ENCODE measurements at places on chromosomes 11 and 22.

- DNase-seq = no peak
Measured at GRCh38 chr11:117550466-117550865, 222.8 kb downstream of the CEP164 start.

DNA sequence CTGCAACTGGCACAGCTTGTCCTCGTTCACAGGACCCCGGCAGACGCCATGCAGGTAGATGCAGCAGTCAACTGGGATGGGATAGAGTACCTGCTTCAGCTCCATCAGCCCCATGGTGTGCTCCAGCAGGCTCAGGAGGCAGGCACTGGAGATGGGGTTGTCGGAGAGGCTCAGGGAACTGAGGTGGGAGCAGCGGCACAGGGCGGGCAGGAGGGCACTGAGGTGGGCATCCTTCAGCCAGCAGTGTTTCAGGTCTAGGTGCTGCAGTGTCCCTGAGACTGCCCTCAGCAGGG is 8.7 kb upstream of the TOP3B start:
- no peak for DNase-seq

- DNase-seq = peak; percentile 67
Measured at GRCh38 chr11:114036147-114036811, 23.2 kb upstream of the ZBTB16 start.

GRCh38 chr11:2827256-2827655 is 58.3 kb downstream of the CDKN1C start:
- DNase-seq = no peak

- no peak for DNase-seq
Measured at GRCh38 chr11:45100339-45100738, 46.1 kb upstream of the PRDM11 start.

- no peak for DNase-seq
Measured at GRCh38 chr11:126185259-126186024, 26.0 kb downstream of the RPUSD4 start.

- no peak for DNase-seq
Measured at GRCh38 chr22:19287076-19287707, 4.3 kb downstream of the CLTCL1 start.

GRCh38 chr11:101439488-101439887 is 144.3 kb downstream of the TRPC6 start:
- DNase-seq = no peak

DNA sequence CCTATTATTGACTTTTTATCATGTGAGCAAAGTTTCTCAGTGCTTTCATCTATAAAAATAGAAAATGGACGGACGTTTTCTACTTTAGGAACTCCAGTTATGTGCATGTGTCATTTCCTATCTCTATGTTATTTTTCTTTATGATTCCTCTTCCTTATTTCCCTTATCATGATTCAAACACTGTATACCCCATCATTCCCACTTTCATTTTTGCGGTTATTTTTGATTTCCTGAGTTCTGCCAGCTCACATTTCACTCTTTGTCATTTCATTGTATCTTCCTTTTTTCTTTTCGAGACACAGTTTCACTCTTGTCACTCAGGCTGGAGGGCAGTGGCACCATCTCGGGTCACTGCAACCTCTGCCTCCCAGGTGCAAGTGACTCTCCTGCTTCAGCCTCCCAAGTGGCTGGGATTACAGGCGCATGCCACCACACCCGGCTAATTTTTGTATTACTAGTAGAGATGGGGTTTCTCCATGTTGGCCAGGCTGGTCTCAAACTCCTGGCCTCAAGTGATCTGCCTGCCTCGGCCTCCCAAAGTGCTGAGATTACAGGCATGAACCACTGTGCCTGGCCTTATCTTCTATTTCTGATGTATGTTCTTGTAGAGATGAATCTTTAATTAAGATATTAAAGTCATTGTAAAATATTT is 21.5 kb downstream of the C11orf58 start:
- DNase-seq = no peak

DNA sequence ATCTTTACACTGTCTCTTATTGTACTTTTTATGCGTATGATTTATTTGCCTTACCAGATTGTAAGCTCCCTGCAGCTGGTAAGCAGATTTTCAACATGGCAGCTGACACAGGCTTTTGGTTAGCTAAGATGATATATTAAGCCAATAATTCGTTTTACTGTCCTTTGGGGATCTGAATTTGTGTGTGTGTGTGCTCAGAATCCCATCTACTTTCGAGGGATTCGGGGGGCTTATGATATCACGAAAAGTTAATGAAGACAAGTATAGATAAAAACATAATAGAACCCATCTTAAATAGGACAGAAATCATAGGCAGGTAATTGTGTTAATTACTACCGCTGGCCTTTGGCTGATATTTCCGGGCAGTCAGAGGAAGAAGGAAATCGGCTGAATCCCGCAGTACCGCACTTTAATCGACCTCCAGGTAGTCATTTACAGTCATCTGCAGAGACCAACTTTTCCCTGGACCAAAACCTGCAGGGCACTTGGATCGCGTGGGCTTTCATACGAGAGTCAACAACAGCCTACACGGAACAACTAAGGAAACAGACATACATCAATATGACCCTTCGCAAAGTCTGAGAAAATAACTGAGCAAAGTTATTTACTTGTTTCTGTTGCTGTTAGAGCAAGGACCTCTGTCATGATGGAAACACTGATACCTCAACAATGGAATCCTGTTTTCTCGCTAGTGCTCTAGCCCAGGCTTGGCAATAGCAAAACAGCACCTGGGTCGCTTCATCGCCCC is 802 bp downstream of the KBTBD3 start:
- DNase-seq = peak; percentile 5

DNA sequence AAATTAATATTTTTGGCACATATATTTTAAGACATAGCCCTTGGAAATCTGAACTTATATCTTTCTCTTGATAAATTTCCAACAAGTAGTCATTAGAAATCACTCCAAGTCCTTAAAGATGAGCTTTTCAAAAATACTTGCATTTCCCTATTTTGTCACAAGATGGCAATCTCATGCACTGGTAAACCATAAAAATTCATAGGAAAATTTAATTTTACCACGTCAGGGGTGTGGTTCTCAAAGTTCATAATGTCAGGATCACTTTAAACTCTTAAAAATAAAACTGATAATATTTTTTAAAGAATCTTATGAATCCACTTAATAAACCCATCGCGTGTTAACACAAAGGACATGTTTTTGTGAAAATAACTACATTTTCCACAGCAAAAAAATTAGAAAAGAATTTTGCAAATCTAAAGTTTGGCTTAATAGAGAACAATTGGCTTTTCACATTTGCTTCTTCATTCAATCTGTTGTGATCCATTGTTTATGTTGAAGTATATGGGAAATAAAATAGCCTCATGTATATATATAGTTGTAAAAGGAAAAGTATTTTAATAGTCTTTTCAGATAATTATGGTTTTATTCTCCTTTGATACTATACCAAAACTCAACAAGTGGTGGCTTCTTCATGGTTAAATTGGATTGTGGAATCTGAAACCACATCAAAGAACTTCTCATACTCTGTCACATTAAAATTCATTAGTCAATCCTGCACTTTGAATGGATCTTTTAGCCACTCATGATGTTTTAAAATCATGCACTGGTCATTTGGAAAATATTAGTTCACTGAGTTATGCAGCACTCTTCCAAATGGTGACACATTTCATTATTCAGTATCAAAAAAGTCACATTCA is 169.1 kb downstream of the CADM1 start:
- no peak for DNase-seq

GRCh38 chr11:66967670-66968425 is 7.3 kb upstream of the C11orf86 start:
- DNase-seq = no peak

DNA sequence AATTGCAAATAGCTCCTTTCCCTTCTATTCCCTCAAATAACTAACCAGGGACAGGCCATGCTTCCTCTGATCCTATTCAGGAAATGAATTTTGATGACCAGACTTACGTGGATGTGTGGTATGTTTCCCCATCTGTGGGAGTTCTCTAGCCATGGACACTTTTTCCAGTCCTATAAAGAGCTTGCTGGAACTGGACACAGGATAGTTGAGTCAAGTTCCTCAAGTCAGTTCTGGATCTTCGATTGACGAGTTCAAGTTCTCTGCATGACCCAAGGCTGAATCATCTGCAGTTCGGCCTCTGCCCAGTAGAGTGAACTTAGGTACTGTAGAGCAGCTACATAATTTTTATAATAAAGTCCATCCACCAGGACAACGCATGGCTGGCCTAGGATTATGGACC is 52.7 kb upstream of the CCND1 start:
- DNase-seq = no peak

DNA sequence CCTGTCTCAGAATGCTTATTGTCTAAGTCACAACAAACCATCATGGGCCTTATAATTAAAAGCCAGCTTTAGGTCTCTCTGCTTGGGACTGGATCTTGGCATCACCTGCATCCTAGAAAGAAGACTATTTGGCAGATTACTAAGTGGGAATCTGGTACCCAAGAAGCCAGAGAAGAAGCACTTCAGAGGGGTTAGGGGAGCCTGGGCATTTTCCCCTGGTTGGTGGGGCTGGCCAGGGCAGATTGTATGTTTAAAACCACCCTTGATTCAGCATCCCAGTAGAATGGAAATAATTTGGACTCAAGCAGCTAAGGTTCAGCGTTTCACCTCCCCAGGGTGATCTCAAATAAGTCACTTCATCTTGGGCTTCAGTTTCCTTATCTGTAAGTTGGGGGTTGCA is 193.7 kb downstream of the MIAT start:
- DNase-seq = no peak

DNA sequence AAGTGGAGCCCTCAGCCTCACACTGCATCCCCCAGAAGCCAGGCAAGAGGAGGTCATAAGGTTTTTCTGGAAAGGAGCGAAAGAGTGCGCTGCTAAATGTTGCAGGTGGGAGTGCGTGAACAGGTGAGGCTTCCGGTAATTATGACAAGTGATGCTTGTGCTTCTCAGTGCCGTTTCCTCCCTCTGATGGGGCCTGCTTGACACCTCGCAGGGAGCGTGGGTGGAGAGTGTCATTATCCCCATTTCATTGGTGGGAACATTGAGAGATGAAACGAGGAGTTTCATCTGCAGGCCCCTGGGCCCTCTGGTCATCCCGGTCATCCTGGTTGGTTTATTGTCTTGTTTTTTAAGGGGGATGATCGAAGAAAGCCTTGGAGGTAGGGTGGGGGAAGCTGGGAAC is 57.5 kb downstream of the BCR start:
- peak; percentile 66 for DNase-seq

GRCh38 chr11:19602406-19602805 is 110.2 kb upstream of the NAV2 start:
- DNase-seq = no peak

DNA sequence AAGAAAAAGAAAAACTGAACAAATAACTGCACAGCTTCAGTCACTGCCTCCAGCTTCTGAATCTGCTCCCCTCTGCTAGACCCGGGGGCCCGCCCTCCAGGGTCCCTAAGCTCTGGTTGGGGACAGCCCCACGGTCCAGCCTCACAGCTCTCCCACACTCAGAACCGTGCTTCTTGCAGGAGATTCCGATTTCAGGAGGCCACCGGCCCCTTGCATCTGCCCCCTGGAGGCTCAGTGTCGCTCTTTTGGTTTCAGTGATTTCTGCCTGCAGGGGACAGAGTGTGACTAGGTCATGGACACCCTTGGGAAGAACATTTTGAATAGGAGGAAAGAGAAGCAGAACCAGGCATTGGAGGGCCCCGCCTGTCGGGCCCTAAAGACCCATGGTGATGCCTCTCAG is 23.1 kb upstream of the RPS3 start:
- no peak for DNase-seq
